GM10248 (cell line): ENCODE measurements at places on chromosomes 1 and 21.
A peak's percentile ranks its signal among the peaks of the same experiment; 100 is the strongest.

GRCh38 chr1:115469703-115470476 is 131.8 kb upstream of the NGF start:
- peak; percentile 54 for DNase-seq

- no peak for DNase-seq
Observed at GRCh38 chr1:207702317-207702716, 49.5 kb upstream of the CD46 start.

DNA sequence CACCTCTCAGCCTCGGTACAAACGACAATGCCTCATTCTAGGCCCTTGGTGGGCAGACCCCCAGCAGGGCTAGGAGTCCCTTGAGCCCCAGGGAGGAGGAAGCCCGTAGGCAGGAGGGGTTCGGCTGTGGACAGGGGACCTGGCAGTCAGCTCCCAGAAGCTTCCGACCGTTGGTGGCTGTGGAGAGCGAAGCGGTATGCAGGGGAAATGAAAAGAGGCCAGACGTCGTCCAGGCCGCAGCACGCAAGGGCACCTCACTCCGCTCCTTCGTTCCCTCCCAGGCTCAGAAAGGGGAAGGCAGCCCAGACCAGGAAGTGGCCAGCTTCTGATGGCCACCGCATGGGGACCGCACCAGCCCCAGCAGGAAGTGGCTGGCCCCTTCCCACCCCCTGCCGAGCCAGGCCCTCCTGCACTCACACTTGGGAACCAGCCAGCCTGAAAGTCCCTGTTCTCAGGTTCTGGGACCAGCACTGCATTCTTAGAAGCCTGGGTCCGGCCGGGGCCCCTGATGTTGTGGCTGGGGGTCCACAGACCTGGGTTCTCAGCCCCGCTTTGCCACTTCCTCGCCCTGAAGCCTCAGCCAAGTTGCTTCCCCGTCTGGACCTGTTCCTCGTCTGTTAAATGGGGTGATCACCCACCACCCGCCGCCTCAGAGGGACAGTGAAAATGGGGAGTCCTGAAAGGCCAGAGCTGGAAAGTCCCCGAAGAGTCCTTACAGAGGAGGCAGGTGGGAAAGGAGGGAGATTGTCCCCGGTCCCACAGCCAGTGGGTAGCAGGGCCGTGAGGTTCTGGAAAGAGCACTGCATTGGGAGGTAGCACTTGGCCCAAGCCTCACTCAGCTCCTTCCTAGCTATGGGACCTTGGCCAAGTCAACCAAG is 104.0 kb upstream of the RUNX3 start:
- peak; percentile 56 for DNase-seq

GRCh38 chr1:36100376-36100775 is 11.7 kb downstream of the ADPRS start:
- no peak for DNase-seq

- no peak for DNase-seq
Observed at GRCh38 chr1:205470131-205470530, 14.3 kb upstream of the BLACAT1 start.
